ENCODE measurements at places on chromosomes 3 and 15. TPM values are rescaled to one million over a fixed set of nuclear protein-coding genes. Genes with fewer than 3 reads are reported as not detected.
A peak's percentile ranks its signal among the peaks of the same experiment; 100 is the strongest.

DNA sequence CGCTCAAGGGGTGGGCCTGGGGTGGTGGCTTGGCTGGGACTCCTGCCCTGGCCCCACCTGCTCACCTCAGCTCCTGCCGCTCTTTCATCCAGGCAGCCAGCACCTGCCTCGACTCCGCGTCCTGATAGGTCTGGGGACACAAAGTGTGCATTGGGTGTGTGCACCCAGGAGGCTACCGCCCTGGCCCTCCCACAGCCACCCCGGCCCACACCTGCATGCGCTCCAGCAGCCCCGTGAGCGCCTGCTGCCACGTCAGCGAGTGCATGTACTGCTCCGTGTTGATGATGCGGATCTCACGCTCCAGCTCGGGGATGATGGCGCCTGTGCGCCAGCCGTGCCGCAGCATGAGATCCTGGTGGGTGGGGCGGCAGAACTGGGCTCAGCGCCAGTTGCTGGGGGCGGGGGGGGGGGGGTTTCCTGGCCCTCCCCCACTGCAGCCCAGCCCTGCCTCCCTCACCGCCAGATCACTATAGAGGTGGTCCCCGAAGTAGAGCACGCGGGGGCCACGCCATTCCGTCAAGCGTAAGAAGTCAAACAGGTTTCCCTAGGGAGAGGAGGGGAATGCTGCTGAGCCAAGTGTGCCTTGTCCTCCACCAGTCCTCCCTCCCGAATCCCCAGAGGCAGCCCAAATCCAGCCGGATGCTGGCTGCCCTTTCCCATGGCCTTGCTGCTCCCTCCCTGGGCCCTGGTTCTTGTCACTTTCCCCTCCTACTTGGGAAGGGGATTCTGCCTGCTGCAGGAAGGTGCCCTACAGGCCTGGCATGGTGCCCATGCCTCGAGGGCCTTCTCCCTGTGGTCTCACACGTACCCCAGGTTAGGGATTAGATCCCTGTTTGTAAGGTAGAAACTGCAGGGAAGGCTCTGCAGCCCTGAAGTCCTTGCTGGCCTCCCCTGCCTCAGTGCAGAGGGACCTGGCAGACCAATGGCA is 8.6 kb downstream of the NT5DC2 start:
- no peak overlapping the region for H3K4me3 ChIP-seq
- H3K27me3 ChIP-seq = no peaks in the 10 kb centered on the region
- DNase-seq = no peak
- H3K36me3 ChIP-seq = no peaks in the 10 kb centered on the region
- H3K4me1 ChIP-seq = peaks cover 4% of the 10 kb centered on the region

DNA sequence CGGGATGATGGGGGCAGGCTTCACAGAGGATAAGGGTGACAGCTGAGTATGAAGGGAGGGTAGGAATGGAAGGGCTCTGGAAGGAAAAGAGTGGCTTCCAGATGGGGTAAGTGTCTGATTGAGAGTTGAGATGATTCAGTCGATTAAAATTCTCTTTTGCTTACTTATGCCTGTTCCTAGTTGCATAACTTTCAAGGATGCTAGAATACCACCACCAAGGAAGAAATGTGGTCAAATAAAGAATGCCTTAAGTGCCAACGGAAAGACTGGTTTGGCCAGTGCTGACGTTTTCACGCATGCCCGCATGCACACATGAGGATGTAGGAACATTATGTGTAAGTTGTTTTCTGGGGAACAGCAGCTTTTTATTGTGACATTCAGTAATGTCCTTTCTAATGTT is 263.4 kb upstream of the WNT5A start:
- no peaks in the 10 kb centered on the region for H3K27me3 ChIP-seq
- H3K36me3 ChIP-seq = no peaks in the 10 kb centered on the region
- H3K27ac ChIP-seq = no peak overlapping the region
- no peak overlapping the region for H3K4me3 ChIP-seq

GRCh38 chr3:56962206-56962605 is 98.3 kb upstream of the SPATA12 start:
- no peaks in the 10 kb centered on the region for H3K36me3 ChIP-seq
- H3K27ac ChIP-seq = no peak overlapping the region
- no peaks in the 10 kb centered on the region for H3K27me3 ChIP-seq

- DNase-seq = no peak
- H3K27me3 ChIP-seq = no peaks in the 10 kb centered on the region
- no peaks in the 10 kb centered on the region for H3K36me3 ChIP-seq
- no peak overlapping the region for H3K27ac ChIP-seq
- H3K4me1 ChIP-seq = peaks cover 5% of the 10 kb centered on the region
Measured at GRCh38 chr3:50233176-50233575, 2.8 kb upstream of the GNAI2 start.

- H3K27me3 ChIP-seq = no peaks in the 10 kb centered on the region
- DNase-seq = no peak
- no peaks in the 10 kb centered on the region for H3K36me3 ChIP-seq
- no peak overlapping the region for H3K27ac ChIP-seq
- no peak overlapping the region for H3K4me3 ChIP-seq
Measured at GRCh38 chr3:111438283-111438682, 103.7 kb upstream of the CD96 start.

The SHF gene
- 17.5 TPM for polyA plus RNA-seq

GRCh38 chr3:16838561-16838960 is 46.2 kb upstream of the PLCL2 start:
- H3K27me3 ChIP-seq = no peaks in the 10 kb centered on the region
- peaks cover 10% of the 10 kb centered on the region for H3K4me1 ChIP-seq
- no peak overlapping the region for H3K4me3 ChIP-seq
- no peak for DNase-seq
- H3K27ac ChIP-seq = no peak overlapping the region

The AMIGO3 gene
- 0.77 TPM for polyA plus RNA-seq

- H3K27ac ChIP-seq = no peak overlapping the region
- no peak overlapping the region for H3K4me3 ChIP-seq
Measured at GRCh38 chr3:69121950-69122349, 445 bp downstream of the LMOD3 start.

- H3K27ac ChIP-seq = no peak overlapping the region
- H3K4me3 ChIP-seq = no peak overlapping the region
- DNase-seq = no peak
Measured at GRCh38 chr3:69500604-69501003, 114.7 kb upstream of the FRMD4B start.

GRCh38 chr3:111668326-111668725 is 73.2 kb upstream of the ZBED2 start:
- no peaks in the 10 kb centered on the region for H3K4me1 ChIP-seq
- no peak overlapping the region for H3K4me3 ChIP-seq
- H3K36me3 ChIP-seq = no peaks in the 10 kb centered on the region
- no peak overlapping the region for H3K27ac ChIP-seq
- no peaks in the 10 kb centered on the region for H3K27me3 ChIP-seq

The CYP19A1 gene
- 1.4 TPM for polyA plus RNA-seq

The CCR9 gene
- polyA plus RNA-seq = 0.05 TPM

- H3K4me1 ChIP-seq = no peaks in the 10 kb centered on the region
- H3K27me3 ChIP-seq = no peaks in the 10 kb centered on the region
- no peak for DNase-seq
- no peak overlapping the region for H3K4me3 ChIP-seq
Measured at GRCh38 chr3:175879417-175879816, 1020.3 kb downstream of the NAALADL2 start.

The ABHD6 gene
- 36.6 TPM for polyA plus RNA-seq

DNA sequence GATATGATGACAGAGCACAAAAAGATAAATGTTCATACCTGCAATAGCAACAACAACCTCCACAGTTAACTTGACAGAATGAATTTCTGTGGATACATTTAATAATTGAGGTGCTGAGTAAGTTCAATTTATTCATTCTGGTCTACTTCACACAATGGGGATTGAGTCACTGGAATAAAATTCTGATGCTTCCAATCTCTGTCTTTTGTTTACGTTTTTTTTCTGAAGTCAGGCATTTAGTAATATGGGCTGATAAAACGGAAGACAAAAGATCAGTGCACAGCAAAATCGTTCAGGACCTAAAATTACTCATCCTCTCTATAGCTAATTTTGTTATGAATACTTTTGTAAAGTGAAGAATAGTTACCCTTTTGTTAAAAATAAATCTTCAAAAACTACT is 565.9 kb upstream of the CCDC54 start:
- H3K4me3 ChIP-seq = no peak overlapping the region
- no peak for DNase-seq
- no peaks in the 10 kb centered on the region for H3K27me3 ChIP-seq
- no peaks in the 10 kb centered on the region for H3K36me3 ChIP-seq
- no peak overlapping the region for H3K27ac ChIP-seq
- H3K4me1 ChIP-seq = peaks cover 10% of the 10 kb centered on the region

The STRA6 gene
- polyA plus RNA-seq = 0.47 TPM

- peaks cover 7% of the 10 kb centered on the region for H3K4me1 ChIP-seq
- no peak for DNase-seq
- H3K36me3 ChIP-seq = no peaks in the 10 kb centered on the region
Measured at GRCh38 chr15:98981851-98982722, 25.5 kb downstream of the PGPEP1L start.

DNA sequence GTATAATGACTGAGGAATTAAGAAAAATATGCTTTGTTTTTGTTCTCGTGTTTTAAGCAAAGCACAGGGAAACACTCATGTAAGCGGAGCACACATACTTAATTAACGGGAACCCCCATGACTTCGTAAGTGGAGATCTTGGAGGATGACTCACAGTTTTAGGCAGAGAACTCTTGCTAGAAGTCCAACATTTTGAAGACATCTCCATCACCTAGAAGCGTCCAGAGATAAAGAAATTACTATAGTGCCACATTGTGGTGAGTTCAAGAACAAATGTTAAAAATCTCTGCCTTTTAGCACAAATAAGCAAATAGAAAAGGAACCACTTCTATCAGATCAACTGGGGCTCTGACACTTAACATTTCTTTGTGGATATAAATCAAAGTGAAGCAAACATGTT is 194.1 kb upstream of the ARHGEF26 start:
- H3K4me3 ChIP-seq = no peak overlapping the region
- H3K27me3 ChIP-seq = no peaks in the 10 kb centered on the region
- DNase-seq = no peak
- H3K4me1 ChIP-seq = no peaks in the 10 kb centered on the region

The GOLGA6L9 gene
- 2.7 TPM for polyA plus RNA-seq

The CDC25A gene
- polyA plus RNA-seq = 2.1 TPM

The TF gene
- polyA plus RNA-seq = 4.7 TPM

DNA sequence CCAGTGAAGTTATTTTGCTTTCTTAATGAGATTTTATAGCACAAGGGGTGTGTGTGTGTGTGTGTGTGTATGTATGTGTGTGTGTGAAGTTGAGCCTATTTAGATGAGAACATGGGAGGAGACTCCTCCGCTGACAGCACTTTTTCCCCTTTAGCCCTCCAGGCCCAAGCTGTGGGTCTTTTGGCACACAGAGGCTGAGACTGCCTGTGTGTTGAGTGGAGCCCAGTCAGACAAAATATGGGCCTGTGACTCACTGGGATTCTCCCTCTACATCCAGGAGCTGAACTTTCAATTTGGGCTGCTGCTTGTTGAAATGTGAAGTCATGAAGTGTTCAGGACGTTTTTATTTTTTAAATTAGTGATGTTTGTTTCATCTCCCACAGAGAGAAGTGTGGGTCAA is 108.0 kb downstream of the MFSD1 start:
- H3K4me1 ChIP-seq = no peaks in the 10 kb centered on the region
- no peak overlapping the region for H3K4me3 ChIP-seq
- no peaks in the 10 kb centered on the region for H3K27me3 ChIP-seq
- no peak overlapping the region for H3K27ac ChIP-seq
- H3K36me3 ChIP-seq = no peaks in the 10 kb centered on the region
- DNase-seq = no peak

The SPINK8 gene
- not detected for polyA plus RNA-seq

GRCh38 chr15:85761635-85762034 is 33.1 kb downstream of the KLHL25 start:
- no peaks in the 10 kb centered on the region for H3K27me3 ChIP-seq
- DNase-seq = no peak
- no peak overlapping the region for H3K27ac ChIP-seq
- H3K4me3 ChIP-seq = no peak overlapping the region
- no peaks in the 10 kb centered on the region for H3K4me1 ChIP-seq
- H3K36me3 ChIP-seq = no peaks in the 10 kb centered on the region

The CAND2 gene
- 3.5 TPM for polyA plus RNA-seq

The WDR93 gene
- 0.33 TPM for polyA plus RNA-seq

The SAMD7 gene
- not detected for polyA plus RNA-seq

- no peaks in the 10 kb centered on the region for H3K27me3 ChIP-seq
- no peak overlapping the region for H3K4me3 ChIP-seq
- H3K4me1 ChIP-seq = no peaks in the 10 kb centered on the region
- H3K36me3 ChIP-seq = no peaks in the 10 kb centered on the region
- DNase-seq = peak; percentile 9
Measured at GRCh38 chr15:31278061-31278445, 48.6 kb upstream of the KLF13 start.

GRCh38 chr3:14947100-14947885 is at the start of gene NR2C2:
Gene NR2C2 (plus strand): TSS chr3:14947583. CDS start chr3:15003915, 56,332 bp downstream.
- peaks cover 6% of the 10 kb centered on the region for H3K4me1 ChIP-seq
- H3K27ac ChIP-seq = peak within 1 kb of the TSS; percentile 100
- peak within 1 kb of the TSS; percentile 82 for H3K4me3 ChIP-seq
- peak; percentile 90 for DNase-seq
- no peaks in the 10 kb centered on the region for H3K36me3 ChIP-seq

GRCh38 chr15:95742836-95743235 is 587.7 kb upstream of the NR2F2 start:
- H3K36me3 ChIP-seq = no peaks in the 10 kb centered on the region
- H3K27me3 ChIP-seq = no peaks in the 10 kb centered on the region
- H3K27ac ChIP-seq = no peak overlapping the region
- no peak overlapping the region for H3K4me3 ChIP-seq
- peak; percentile 42 for DNase-seq
- peaks cover 5% of the 10 kb centered on the region for H3K4me1 ChIP-seq

DNA sequence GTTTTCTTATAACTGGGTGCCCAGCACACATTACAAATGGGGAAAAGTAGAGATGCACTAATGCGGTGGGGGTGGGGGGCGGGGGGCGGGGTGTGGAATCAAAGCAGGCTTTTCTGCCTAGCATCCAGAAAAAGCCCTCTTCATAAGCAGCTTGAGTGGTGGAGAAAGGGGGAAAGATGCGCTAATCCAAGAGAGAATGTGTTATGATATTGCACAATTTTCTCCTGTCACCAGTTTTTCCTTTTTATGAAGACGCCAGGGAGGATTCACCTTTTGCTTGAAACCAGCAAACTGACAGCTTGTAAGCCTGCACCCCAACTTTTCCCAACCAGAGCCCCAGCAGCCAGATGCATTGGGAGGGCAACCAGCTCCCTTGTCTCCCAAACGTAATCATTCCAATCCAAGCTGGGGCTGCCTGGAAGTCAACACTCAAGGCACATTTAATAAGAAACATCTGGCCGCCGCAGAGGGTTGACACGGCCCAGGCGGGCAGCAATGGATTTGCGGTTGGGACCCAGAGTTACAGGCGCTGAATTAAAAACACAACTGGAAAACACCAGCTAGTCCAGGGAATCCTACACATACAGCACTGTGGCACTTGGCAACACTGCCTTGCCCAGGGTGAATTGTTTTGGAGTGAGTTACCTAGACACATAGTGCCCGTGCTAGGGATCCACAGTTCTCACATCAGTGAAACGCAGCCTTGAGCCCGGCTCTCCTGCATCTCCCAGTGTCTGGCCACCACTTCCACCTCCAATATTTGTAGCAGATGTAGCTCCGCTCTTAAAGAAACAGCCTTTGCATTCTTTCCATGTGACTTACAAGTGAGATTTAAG is 218.5 kb upstream of the PRICKLE2 start:
- H3K4me1 ChIP-seq = peaks cover 6% of the 10 kb centered on the region
- no peaks in the 10 kb centered on the region for H3K36me3 ChIP-seq
- no peak overlapping the region for H3K4me3 ChIP-seq
- no peaks in the 10 kb centered on the region for H3K27me3 ChIP-seq
